NCI-H69 (cell line): ENCODE measurements at places on chromosomes 1 and 21.

DNA sequence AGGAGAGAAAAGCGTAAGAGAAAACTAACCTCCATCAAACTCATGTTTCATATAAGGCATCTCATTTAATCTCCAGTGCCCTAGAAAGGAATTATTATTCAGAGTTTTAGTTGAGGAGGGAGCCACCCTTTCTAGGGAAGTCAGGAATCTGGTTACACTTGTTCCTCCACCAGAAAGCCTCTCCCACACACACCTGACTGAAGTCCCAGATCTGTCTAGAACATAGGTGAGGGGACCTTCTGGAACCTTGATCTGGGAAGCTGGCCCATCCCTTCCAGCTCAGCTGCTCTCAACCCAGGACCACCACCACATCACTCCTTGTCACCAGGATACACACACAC, 1.9 kb upstream of the DENND2D start:
- DNase-seq: no peak

DNA sequence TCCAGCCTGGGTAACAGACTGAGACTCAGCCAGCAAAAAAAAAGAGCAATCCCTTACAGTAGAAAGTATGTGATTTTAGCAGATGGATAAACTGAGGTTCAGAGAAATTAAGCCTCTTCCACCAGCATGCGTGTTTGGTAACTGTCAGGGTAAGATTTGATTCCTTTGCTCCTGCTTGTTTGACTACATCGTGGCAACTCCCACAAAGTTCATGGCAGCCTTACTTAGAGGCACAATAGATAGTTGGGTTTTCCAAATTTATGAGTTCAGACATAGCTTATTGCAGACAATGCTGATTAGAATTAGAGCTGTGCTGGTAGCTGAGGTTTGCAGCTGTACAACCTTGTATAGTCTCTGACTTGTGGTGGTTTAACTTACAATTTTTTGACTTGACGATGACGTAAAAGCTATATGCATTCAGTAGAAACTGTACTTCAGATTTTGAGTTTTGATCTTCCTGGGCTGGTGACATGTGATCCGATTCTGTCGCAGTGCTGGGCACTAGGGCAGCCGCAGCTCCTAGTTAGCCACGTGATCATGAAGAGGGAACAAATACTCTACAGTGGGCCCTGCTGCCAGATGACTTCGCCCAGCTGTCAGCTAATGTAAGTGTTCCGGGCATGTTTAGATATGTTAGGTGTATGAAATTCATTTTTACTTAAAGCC, 167.8 kb downstream of the DHRS3 start:
- no peak for DNase-seq

DNA sequence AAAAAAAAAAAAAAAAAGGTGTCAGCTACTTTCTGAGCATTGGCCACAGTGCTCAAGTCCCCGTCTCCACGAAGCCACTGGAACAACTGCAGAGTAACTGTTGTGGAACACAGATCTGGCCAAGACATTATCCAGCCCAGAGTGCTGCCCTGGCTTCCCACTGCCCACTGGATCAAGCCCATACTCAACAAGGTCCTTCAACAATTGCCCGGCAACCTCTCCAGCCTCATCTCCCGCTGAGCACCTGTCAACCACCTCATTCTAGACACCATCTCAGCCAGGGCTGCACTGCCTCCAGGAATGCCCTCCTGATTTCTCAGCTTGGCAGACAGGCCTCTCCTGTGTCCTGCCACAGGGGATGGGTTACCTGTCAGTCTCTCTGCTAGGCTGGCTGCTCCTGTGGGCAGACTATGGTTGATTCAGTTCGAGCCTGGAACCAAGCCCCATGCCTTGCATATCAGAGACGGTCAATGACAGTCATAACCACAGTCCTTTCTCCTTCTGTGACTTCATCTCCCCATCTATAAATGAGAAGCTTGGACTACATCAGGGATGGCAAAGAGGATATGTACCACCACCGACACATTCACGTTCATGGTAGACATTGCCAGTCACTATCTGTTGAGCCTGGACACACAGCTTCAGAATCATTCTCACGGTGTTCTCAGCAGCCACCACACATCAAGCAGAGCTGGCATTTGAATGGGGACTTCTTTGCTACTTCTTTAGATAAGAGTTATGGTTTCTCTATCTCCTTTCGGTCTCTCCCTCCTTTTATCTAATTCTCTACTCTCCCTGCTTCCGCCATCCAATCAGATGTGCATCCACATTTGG, 76.9 kb downstream of the MRPL37 start:
- no peak for DNase-seq

GRCh38 chr1:183027031-183027430, 3.8 kb downstream of the LAMC1 start:
- DNase-seq: no peak

GRCh38 chr1:226763905-226764264, 24.8 kb upstream of the ITPKB start:
- peak; percentile 76 for DNase-seq

- DNase-seq: peak; percentile 38
These were observed 2154.7 kb downstream of the MRPL39 start for GRCh38 chr21:23452384-23453083.

DNA sequence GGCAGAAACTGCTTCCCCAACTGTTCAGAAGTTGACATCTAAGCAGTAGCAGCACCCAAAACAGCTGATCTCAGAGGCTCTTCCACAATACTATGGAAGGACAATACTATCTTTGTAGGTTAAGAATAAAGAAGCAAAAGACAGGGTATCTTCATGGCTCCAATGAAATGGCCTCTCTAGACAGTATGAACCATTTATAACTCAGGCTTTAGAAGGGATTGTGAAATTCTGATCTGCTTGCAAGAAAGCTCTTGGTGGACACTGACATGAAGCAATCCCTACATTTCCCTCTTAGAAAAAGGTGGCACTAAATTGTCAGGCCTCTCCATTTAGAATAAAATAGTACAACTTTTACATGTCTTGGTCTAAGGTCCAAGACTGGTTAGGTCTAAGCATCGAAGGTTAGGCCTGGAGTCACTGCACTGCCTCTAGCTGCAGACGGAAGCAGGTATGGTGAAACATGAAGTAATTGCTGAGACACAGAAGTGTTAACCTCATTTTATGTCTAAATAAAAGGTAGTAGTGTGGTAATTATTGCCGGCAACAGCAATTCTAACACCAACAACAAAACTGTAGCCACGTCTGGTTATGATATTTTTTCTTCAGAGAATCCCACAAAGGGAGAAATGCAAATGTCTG, 50.6 kb upstream of the HP1BP3 start:
- no peak for DNase-seq

DNA sequence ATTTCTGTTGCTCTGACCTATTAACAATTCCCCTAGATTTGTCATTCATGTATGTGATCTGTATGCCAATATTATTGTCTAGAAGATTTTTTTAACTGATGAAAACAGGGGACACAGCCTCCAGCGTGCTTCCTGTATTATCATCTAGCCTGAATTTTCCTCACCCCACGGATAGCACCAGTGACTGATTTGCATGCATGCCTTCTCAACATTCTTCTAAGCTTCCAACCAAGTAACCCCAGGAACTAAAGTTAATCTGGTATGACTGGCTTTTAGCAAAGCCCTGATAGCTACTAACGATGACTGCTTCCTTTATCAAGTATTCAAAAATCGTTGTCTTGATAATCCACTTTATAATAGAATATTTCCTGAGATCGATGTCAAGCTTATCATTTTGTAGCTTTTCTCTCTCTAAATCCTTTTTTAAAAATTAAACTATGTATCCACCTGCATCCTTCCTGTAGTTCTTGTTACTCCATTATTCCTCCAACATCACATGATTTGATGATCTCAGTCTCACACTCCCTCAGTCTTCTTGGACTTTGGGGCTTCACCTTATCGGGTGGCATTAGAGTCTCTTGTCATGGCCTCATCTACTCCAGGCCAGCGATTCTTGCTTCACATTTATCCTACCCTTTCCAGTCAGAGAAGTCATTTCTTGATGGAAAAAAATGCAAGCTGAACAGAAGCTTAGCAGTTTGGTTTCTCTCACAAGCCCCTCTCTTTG, 19.0 kb downstream of the BCAR3 start:
- DNase-seq: no peak

GRCh38 chr1:25037174-25038074, 107.3 kb upstream of the RUNX3 start:
- DNase-seq: peak; percentile 10
